ENCODE measurements at places on chromosomes 16 and 17.

- no peak for DNase-seq
Observed at GRCh38 chr17:68886401-68886800, 68.8 kb downstream of the ABCA8 start.

GRCh38 chr16:55367301-55367811 is 43.4 kb downstream of the IRX6 start:
- no peak for DNase-seq

- no peak for DNase-seq
Observed at GRCh38 chr16:66207139-66207882, 159.2 kb upstream of the CDH5 start.

DNA sequence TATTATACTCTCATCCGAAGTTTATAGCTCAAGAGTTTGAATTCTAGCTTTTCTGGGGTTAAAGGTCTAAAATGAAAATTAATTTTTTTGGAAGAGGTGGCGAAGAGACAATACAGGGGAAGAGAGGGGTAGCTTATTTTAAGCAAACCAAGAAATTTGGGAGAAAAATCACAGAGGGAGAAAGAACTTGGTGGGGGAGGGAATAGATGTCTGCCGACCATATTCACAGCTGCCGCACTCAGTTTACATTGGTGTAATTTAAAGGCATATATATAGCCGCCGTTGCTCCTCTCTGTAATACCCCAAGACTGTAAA is 6.5 kb upstream of the ZFHX3 start:
- DNase-seq: no peak

DNA sequence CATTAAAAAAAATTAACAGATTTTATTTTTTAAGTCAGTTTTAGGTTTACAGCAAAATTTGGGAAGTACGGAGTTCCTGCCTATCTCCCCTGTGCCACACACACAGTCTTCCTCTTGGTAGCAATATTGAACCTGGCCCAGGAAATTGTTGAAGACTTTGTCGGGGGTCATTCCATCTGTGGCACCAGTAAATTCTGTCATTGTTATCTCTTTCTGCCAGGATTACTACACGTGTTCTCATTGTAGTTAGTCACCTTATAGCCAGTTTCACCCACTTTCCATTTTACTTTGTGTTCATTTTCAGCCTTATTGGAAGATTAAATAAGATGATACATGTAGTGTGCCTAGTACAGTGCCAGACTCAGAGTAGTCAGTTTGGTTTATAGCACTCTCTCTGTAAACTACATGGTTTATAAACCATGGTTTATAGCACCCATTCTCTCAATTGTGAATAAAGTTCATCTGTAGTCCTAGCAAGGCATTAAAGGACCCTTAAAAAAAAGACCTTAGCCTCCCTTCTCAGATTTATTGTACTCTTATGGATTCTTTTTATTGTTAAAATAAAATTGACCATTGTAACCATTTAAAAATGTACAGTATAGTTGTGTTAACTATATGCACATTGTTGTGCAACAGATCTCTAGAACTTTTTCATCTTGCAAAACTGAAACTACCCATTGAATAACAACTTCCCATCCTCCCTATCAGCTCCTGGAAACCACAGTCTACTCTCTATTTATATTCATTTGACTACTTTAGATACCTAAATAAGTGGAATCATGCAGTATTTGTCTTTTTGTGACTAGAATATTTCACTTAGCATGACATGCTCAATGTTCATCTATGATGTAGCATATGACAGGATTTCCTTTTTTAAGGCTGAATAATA is 36.1 kb downstream of the NLK start:
- DNase-seq: no peak

- DNase-seq: no peak
Observed at GRCh38 chr16:4892361-4893102, 44.4 kb downstream of the PPL start.

- peak; percentile 50 for DNase-seq
Observed at GRCh38 chr17:80034791-80035686, 633 bp downstream of the TBC1D16 start.

GRCh38 chr16:50501251-50501650 is 46.9 kb upstream of the NKD1 start:
- no peak for DNase-seq

DNA sequence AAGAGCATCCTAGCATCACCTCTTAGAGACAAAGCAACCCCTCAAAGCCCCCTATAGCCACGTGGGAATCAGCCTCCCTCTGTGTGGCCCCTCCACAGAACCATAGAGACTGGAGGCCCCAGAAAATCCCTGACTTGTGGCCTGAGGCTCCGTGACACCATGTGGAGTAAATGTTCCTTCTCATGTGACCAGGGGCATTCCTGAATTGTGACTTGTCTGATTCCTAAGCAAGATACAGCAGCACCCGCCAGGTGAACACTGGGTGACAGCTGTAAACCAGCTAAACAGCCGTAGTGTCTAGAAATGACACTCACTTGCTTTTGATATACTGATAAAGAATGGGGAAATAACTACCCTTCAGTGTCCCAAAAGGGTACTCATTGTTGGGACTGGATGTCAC is 79.0 kb downstream of the DYNLRB2 start:
- DNase-seq: no peak

GRCh38 chr17:63267846-63268245 is 178.3 kb downstream of the CYB561 start:
- no peak for DNase-seq

DNA sequence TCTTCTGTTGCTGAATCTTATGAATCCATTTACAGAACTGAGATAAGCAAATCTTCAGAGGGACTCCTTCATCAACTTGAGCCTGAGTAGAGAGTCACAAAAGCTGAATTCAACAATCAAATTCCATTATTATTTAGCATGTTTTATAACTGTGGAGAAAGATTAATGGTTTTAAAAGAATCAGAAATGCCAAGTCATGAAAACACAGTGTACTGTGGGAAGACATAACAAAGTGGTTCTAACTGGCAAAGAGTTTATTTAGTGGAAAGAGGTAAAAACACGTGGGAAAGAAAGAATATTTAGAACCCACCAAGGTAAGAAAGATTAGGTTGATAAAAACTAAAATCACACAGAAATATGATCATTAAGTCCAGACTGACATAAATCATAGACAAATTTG is 5.0 kb downstream of the ERI2 start:
- DNase-seq: no peak

GRCh38 chr17:42698736-42699414 is 16.5 kb downstream of the CNTNAP1 start:
- DNase-seq: no peak

- peak; percentile 91 for DNase-seq
Observed at GRCh38 chr17:7239091-7240027, at the start of gene PHF23. PHF23 (minus strand) TSS chr17:7239457; CDS start chr17:7239279, 178 bp downstream.

GRCh38 chr16:67006930-67007658 is 18.7 kb downstream of the CES4A start:
- no peak for DNase-seq

- DNase-seq: no peak
Observed at GRCh38 chr17:35775039-35775438, 14.4 kb downstream of the C17orf50 start.

DNA sequence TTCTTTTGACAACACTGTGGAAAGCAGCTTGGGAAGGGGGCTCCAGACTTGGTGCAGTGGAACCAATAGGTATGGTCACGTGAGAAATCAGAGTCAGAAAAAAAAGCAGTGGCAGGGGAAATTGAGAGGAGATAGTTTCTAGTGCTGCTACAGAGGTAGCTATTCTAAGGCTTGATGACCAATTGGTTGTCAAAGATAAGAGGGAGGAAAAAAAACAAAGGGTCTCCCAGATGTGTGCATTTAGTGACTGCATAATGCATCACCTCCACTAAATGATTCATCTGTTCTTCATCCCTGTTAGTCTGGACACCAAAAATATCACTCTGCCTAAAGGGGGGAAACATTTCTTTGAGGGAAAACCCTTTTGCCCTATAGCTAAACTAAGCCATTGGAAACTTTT is 56.5 kb downstream of the PIGL start:
- DNase-seq: no peak

GRCh38 chr17:77204536-77204935 is 63.8 kb downstream of the SEC14L1 start:
- DNase-seq: no peak

GRCh38 chr16:82926500-82926899 is 299.7 kb downstream of the CDH13 start:
- no peak for DNase-seq
